Smooth muscle cell of the coronary artery (primary cell): ENCODE measurements at places on chromosomes 2 and 18. TPM values are rescaled to one million over a fixed set of nuclear protein-coding genes. Genes with fewer than 3 reads are reported as not detected.

The TFCP2L1 gene
- not detected in 2 replicates for total RNA-seq

The FAM98A gene
- total RNA-seq = 32.2 and 45.9 TPM in 2 replicates

The AQP12B gene
- total RNA-seq = not detected in 2 replicates

The FN1 gene
- total RNA-seq = 7,340 and 11,165 TPM in 2 replicates

The SLC11A1 gene
- 0.12 and 0.15 TPM in 2 replicates for total RNA-seq

The UGT1A6 gene
- total RNA-seq = 0.08 TPM in 1 of 2 replicates, not detected in the other

The NYAP2 gene
- not detected in 2 replicates for total RNA-seq

The CPO gene
- 0.47 TPM in 1 of 2 replicates, not detected in the other for total RNA-seq

The GALR1 gene
- under 0.01 TPM in 1 of 2 replicates, not detected in the other for total RNA-seq

The TLX2 gene
- total RNA-seq = not detected in 2 replicates

The MC2R gene
- total RNA-seq = not detected in 2 replicates

The LYPD6 gene
- total RNA-seq = not detected in 2 replicates

The CDH2 gene
- 16.1 and 337 TPM in 2 replicates for total RNA-seq

The SLC9A4 gene
- total RNA-seq = not detected in 2 replicates

The FOXD4L1 gene
- under 0.01 and 0.12 TPM in 2 replicates for total RNA-seq
